ENCODE measurements at places on chromosomes 1 and 21.

- no peak for DNase-seq
Measured at GRCh38 chr1:61255358-61255703, 173.0 kb downstream of the NFIA start.

DNA sequence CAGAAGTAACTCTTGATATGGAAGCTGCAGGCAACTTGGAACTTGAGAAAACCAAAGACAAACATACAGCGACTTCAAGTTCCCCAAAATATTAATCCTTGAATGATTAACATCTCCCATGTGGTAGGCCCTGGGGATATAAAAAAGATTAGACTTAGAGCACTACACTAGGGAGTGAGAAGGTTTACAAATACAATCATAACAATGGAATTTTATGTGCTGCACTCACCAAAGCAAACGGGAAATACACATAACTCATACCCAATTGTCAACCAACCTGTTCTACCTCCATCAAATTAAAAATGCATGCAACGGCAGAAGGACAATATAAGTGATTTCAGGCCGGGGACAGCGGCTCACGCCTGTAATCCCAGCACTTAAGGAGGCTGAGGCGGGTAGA, 3.7 kb downstream of the SMYD3 start:
- DNase-seq = no peak

- DNase-seq = no peak
Measured at GRCh38 chr1:94602802-94603625, 61.5 kb upstream of the F3 start.

- no peak for DNase-seq
Measured at GRCh38 chr1:111446967-111447892, 1.8 kb downstream of the WDR77 start.

GRCh38 chr1:101664726-101665125, 332.0 kb downstream of the OLFM3 start:
- no peak for DNase-seq

DNA sequence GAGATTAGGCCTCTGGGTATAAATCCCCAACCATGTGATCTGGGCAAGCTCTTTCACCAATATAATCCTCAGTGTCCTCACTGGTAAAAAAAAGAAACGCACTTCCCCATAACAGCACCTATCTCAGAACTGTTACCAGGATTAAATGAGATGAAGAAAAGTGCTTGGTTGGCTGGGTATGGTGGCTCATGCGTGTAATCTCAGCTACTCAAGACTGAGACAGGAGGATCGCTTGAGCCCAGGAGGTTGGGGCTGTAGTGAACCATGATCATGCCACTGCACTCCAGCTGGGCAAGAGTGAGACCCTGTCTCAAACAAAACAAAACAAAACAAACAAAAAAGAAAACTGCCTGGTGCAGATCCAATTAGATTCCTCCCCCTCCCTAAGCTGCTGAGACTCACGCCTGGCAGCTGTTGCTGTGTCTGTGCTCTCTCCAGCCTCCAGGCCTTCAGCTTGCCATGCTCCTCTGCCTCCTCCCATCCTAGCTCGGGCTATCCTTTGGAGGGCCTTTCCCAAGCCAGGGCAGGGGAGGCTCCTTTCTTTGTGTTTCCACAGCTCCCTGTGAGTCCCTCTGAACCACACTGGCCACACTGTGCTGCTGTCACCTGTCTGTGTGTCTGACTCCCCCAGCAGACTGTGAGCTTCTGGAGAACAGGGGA, 19.0 kb downstream of the CYB5RL start:
- DNase-seq = no peak
